PC-3 (cell line): ENCODE measurements at places on chromosomes 1 and 21.

- no peaks in the 10 kb centered on the region for H3K36me3 ChIP-seq
- H3K4me3 ChIP-seq: no peak overlapping the region
- no peaks in the 10 kb centered on the region for H3K4me1 ChIP-seq
- no peaks in the 10 kb centered on the region for H3K27me3 ChIP-seq
- H3K27ac ChIP-seq: no peak overlapping the region
These were observed 139.4 kb downstream of the EDEM3 start for GRCh38 chr1:184615301-184615700.

DNA sequence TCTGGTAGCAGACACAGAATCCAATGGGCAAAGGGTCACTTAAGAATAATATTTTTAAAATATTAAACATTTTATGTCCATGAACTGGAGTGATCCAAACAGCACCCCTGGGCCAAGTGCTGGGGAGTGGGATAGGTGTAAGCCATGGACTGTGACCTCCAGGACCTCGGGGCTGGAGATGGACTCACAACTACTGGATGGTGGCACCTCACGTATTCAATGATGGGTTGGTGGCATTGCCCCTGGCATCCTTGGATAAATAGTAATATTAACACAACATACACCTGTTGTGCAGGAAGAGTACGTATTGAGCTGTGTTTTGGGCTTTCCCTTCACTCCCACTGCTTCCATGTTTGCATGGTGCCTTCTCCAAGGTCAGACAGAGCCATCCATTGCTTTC, 39.3 kb upstream of the TENT5C start:
- H3K4me3 ChIP-seq: no peak overlapping the region
- H3K36me3 ChIP-seq: no peaks in the 10 kb centered on the region
- no peak for DNase-seq

DNA sequence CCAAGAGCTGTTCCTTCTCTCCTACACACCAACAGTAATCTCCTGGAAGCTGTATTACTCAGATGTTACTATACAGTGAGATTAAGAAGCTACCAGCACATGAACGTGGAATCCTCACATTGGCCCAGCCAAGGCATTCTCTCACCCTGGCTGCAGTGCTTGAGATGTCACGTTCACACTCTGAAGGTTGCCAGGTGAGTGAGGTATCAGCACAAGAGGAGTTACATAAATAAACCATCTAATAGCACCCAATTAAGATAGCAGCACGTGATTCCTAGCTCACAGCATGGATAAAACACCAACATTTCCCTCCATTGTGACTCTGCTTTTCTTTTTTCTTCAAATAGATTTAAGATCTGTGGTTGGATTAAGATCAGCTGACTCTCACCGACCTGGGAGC, 182.8 kb downstream of the PLPP3 start:
- DNase-seq: no peak
- no peak overlapping the region for H3K4me3 ChIP-seq
- no peak overlapping the region for H3K27ac ChIP-seq
- peaks cover 7% of the 10 kb centered on the region for H3K4me1 ChIP-seq
- no peaks in the 10 kb centered on the region for H3K27me3 ChIP-seq

DNA sequence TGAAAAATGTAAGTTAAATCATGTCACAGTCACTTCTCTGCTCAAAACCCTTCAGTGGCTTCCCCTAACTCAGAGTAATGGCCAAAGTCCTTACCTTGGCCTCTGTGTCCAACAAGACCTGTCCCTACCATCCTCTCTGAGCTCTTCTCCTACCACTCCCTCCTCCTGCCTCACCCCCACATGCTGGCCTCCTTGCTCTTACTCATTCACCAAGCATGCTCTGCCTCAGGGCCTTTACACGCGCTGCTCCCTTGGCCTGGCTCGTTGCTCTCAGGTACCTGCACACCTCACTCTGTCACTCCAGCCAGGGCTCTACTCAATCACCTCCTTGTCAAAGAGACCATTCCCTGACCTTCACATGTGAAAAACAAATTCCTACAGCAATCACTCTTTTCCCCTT, 54.2 kb downstream of the SEC16B start:
- H3K4me3 ChIP-seq: no peak overlapping the region
- H3K4me1 ChIP-seq: no peaks in the 10 kb centered on the region
- H3K27me3 ChIP-seq: no peaks in the 10 kb centered on the region
- DNase-seq: peak; percentile 32
- no peak overlapping the region for H3K27ac ChIP-seq
- H3K36me3 ChIP-seq: no peaks in the 10 kb centered on the region

DNA sequence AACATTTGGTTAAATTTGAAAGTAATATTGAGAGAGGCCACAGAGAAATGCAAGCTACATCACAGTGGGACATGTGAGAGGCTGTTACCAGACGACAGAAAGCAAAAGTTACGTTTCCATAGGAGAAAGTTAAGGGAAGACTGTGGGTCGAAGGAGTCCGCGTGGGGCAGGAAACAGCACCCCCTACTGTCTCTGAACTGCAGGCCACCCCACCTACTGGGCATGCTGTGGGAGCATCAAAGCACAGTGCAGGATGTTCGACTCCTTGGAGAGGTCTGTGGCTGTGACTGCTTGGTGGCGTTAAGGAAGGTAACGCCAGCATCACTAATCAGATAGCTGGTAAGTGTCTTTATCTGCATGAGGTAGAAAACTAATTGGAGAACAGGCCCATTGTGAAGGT, 123.9 kb downstream of the PTBP2 start:
- H3K36me3 ChIP-seq: no peaks in the 10 kb centered on the region
- H3K4me3 ChIP-seq: no peak overlapping the region

DNA sequence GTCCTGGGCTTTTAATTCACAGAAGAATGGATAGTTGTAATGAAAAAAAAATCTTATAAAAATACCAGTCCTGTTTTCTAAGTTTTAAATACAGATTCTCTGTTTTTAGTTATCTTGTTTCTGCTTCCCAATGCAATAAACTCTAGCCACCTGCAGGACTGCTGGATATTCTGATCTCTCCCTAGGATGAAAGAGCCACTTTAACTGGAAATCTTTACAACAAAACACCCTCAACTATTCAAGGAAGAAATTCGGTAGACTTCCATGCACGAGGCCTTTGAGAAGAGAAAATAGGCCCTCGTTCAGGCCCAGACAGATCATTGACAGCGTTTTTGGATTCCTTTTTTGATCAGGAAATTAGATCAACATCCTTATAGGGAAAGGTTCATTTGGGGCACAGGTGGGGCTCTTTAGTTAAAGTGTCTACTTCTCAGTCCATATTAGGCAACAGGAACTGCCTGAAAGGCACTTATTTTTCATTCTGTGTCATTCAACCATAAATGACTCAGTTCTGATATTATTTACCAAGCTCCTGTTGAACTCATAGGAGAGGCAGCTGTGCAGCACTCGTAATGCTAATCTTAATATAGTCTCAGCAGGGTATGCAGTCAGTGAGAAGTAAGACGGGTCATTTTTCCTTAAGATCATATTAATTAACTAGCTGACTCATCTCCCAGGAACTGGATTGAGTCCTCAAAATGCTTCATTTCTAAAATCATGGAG, 71.1 kb upstream of the ERRFI1 start:
- peak; percentile 98 for DNase-seq
- H3K27me3 ChIP-seq: no peaks in the 10 kb centered on the region
- H3K4me1 ChIP-seq: peaks cover 50% of the 10 kb centered on the region
- H3K36me3 ChIP-seq: no peaks in the 10 kb centered on the region

GRCh38 chr1:167916766-167917511, 3.0 kb upstream of the ADCY10 start:
- peaks cover 2% of the 10 kb centered on the region for H3K4me1 ChIP-seq
- 0 out of 2 replicates have a peak, but pooled peaks cover 3% of the 10 kb centered on the region for H3K36me3 ChIP-seq
- DNase-seq: no peak
- H3K27ac ChIP-seq: no peak overlapping the region
- no peaks in the 10 kb centered on the region for H3K27me3 ChIP-seq

- no peak overlapping the region for H3K27ac ChIP-seq
- no peaks in the 10 kb centered on the region for H3K27me3 ChIP-seq
- no peaks in the 10 kb centered on the region for H3K36me3 ChIP-seq
- no peaks in the 10 kb centered on the region for H3K4me1 ChIP-seq
- H3K4me3 ChIP-seq: no peak overlapping the region
These were observed 30.9 kb upstream of the SLC35D1 start for GRCh38 chr1:67084765-67085318.

GRCh38 chr1:66732407-66733166, 19.7 kb upstream of the DYNLT5 start:
- DNase-seq: peak; percentile 28
- H3K27ac ChIP-seq: no peak overlapping the region
- no peaks in the 10 kb centered on the region for H3K36me3 ChIP-seq
- 0 out of 2 replicates have a peak, but pooled peaks cover 4% of the 10 kb centered on the region for H3K27me3 ChIP-seq
- peaks cover 18% of the 10 kb centered on the region for H3K4me1 ChIP-seq

GRCh38 chr21:35940074-35940927, 120.0 kb downstream of the SETD4 start:
- H3K27me3 ChIP-seq: no peaks in the 10 kb centered on the region
- H3K4me1 ChIP-seq: peaks cover 4% of the 10 kb centered on the region
- H3K27ac ChIP-seq: no peak overlapping the region
- no peak overlapping the region for H3K4me3 ChIP-seq
- H3K36me3 ChIP-seq: no peaks in the 10 kb centered on the region

DNA sequence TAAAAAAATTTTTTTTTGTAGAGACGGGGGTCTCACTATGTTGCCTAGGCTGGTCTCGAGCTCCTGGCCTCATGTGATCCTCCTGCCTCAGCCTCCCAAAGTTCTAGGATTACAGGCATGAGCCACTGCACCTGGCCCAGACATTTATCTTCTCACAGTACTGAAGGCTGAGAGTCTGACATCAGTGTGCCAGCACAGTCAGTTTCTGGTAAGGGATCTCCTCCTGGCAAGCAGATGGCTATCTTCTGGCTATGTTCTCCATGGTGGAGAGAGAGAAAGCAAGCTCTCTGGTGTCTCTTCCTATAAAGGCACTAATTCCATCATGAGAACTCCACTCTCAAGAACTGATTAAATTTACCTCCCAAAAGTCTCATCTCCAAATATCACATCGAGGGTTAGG, 57.8 kb upstream of the C1orf185 start:
- no peak overlapping the region for H3K27ac ChIP-seq
- H3K4me1 ChIP-seq: no peaks in the 10 kb centered on the region
- H3K27me3 ChIP-seq: no peaks in the 10 kb centered on the region
- no peak overlapping the region for H3K4me3 ChIP-seq

GRCh38 chr1:41898191-41898713, 20.5 kb downstream of the HIVEP3 start:
- H3K27me3 ChIP-seq: no peaks in the 10 kb centered on the region
- peak overlapping the region; percentile 54 for H3K27ac ChIP-seq
- peaks cover 70% of the 10 kb centered on the region for H3K4me1 ChIP-seq

- no peak for DNase-seq
- H3K27ac ChIP-seq: no peak overlapping the region
- peaks cover 79% of the 10 kb centered on the region for H3K27me3 ChIP-seq
- no peak overlapping the region for H3K4me3 ChIP-seq
- H3K4me1 ChIP-seq: no peaks in the 10 kb centered on the region; the same call in 1 of the 2 replicates
- H3K36me3 ChIP-seq: no peaks in the 10 kb centered on the region
These were observed 2.0 kb upstream of the NHLH2 start for GRCh38 chr1:115842948-115843347.

DNA sequence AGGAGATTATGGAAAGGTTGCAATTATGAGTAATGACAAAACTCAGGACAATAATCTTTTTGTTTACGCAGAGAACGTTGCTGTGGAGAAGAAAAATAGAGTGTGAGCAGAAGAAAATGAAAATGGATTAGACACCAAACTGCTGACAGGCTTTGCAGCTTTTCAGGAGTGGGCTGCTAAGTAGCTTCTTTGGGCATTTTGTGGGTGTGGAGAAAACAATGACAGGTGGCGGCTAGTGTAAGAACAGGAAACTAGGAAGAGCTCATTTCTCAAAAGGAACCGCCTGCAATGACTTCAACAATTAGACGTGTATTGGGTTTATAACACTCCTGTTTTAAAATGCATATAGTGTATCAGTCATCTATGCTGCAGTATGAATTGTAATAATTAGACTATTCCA, 18.3 kb upstream of the PALMD start:
- no peaks in the 10 kb centered on the region for H3K4me1 ChIP-seq
- DNase-seq: no peak
- H3K27ac ChIP-seq: no peak overlapping the region
- no peaks in the 10 kb centered on the region for H3K36me3 ChIP-seq
- no peaks in the 10 kb centered on the region for H3K27me3 ChIP-seq

- no peak for DNase-seq
- no peak overlapping the region for H3K27ac ChIP-seq
- H3K4me1 ChIP-seq: no peaks in the 10 kb centered on the region
- H3K27me3 ChIP-seq: no peaks in the 10 kb centered on the region
These were observed 6.8 kb downstream of the CFAP410 start for GRCh38 chr21:44332383-44332782.

DNA sequence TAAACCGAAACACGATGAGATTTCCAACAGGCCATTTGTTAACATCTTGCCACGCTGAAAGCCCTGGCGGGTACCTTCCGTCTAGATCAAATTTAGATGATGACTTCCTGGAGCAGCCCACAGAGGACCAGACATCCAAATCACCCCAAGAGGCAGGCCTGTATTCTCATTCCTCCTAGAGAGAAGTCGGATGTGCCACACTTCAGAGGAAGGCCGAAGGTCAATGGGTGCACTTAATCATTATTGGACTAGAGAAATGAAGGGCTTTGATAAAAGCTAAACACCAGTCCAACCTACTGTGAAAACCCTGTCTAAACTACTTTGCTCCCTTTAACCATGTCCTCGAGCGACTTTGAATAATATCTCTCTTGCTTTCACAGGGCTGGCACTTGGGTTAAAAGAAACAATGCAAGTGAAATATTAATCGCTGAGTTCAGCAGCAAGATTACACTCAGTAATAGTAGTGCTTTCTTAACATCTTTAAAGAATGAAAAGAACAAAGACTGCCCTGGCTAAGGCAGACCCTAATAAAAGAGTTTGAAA, 76.5 kb downstream of the BCAR3 start:
- peaks cover 52% of the 10 kb centered on the region for H3K36me3 ChIP-seq
- no peak for DNase-seq
- H3K27me3 ChIP-seq: no peaks in the 10 kb centered on the region

GRCh38 chr1:157841708-157842107, at the start of gene CD5L:
Gene CD5L, minus strand, starts transcription at chr1:157841808. Its CDS starts 107 bp downstream, at chr1:157841701.
- H3K4me1 ChIP-seq: no peaks in the 10 kb centered on the region
- H3K4me3 ChIP-seq: no peak within 1 kb of the TSS
- peaks cover 41% of the 10 kb centered on the region for H3K27me3 ChIP-seq
- DNase-seq: no peak

DNA sequence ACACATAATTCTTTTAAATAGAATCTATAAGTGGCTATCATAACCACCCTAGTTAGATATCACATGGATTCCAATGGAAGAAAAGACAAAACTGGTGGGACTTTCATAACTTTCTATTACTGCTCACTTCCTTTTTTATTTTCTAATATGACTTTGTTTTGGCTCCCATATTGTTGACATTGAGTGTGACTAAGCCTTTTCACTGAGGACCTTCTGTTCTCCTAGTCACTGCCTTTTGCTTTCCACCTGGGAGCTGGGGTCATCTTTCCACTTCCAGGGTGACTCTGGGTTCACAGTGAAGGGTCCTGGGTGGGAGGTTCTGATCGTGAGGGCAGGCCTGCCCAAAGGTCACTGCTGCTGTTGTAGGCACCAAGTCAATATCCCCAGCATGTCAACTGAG, 275.8 kb downstream of the TGFB2 start:
- H3K4me1 ChIP-seq: peaks cover 14% of the 10 kb centered on the region
- peak; percentile 87 for DNase-seq
- peak overlapping the region; percentile 57 for H3K27ac ChIP-seq
- no peaks in the 10 kb centered on the region for H3K36me3 ChIP-seq
- no peaks in the 10 kb centered on the region for H3K27me3 ChIP-seq
- no peak overlapping the region for H3K4me3 ChIP-seq

GRCh38 chr1:108624069-108624468, 36.8 kb downstream of the HENMT1 start:
- DNase-seq: no peak
- no peak overlapping the region for H3K4me3 ChIP-seq
- H3K4me1 ChIP-seq: peaks cover 3% of the 10 kb centered on the region; the same call in 1 of the 2 replicates
- H3K36me3 ChIP-seq: no peaks in the 10 kb centered on the region

- no peak for DNase-seq
- no peaks in the 10 kb centered on the region for H3K27me3 ChIP-seq
- no peak overlapping the region for H3K27ac ChIP-seq
These were observed 765 bp upstream of the BMP8A start for GRCh38 chr1:39490596-39491145.
